Stimulated activated CD8-positive, alpha-beta memory T cell treated with anti-CD3 and anti-CD28 coated beads, Interleukin-2, amount 100 ng/mL, for 1 hour (primary cell): ENCODE measurements at places on chromosomes 7 and 10.

- no peak for DNase-seq
Measured at GRCh38 chr7:141074162-141074991, 513 bp downstream of the TMEM178B start.

DNA sequence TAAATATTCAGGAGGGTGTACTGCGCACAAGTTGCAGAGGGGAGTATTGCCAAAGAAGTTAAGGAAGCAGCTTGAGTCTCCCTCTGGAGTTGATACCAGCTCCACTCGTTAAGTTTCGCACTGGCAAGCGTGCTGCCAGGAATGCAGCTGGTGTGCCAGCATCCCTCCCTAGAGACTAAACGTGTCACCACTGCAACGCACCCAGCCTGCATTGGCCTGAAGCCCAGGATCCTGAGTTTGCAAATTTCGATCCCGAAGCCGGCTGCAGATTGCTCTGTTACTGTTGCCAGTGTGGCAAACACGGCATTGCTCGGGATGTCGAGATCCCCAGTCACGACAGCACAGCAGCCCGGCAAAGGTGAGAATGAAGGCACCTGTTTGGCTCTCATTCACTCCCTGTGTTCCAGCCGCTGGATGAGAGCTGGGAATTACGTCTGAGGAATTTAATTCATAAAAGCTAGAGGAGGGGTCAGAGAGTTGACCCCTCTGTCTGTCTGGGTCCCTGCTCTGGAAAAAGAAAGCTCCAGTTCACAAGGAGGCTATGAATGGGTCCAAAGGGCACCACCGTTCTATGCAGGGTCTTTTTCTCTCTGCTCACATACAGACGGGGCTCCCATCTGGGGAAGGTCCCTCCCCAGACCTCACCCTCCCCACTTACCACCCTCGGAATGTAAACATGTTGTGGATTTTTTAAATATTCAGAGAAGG is 61.0 kb downstream of the NRP1 start:
- DNase-seq, result no peak

DNA sequence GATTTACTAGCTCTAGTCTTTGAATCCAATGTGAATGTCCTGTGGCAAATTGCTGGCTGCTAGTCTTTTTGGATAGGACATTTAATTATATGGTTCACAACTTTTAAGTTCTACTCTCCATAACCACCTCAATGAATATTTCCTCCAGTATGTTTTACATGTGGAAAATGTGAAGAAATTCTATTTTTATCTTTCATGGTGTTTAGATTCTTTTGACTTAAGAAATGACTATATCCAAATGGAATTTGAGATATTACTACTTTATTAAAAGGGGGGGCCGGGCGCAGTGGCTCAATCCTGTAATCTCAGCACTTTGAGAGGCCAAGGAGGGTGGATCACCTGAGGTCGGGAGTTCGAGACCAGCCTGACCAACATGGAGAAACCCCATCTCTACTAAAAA is 202.0 kb downstream of the ARL4A start:
- no peak for DNase-seq

GRCh38 chr7:100208911-100209408 is 10.8 kb upstream of the PVRIG start:
- no peak for DNase-seq
